ENCODE measurements at places on chromosomes 13 and 19.

- DNase-seq, result no peak
Observed at GRCh38 chr19:41928221-41928683, at the start of gene ERFL. Gene ERFL (minus strand): TSS chr19:41928449. CDS start chr19:41912919, 15,530 bp downstream.

- no peak for DNase-seq
Observed at GRCh38 chr13:105991622-105992277, 543.7 kb downstream of the EFNB2 start.

DNA sequence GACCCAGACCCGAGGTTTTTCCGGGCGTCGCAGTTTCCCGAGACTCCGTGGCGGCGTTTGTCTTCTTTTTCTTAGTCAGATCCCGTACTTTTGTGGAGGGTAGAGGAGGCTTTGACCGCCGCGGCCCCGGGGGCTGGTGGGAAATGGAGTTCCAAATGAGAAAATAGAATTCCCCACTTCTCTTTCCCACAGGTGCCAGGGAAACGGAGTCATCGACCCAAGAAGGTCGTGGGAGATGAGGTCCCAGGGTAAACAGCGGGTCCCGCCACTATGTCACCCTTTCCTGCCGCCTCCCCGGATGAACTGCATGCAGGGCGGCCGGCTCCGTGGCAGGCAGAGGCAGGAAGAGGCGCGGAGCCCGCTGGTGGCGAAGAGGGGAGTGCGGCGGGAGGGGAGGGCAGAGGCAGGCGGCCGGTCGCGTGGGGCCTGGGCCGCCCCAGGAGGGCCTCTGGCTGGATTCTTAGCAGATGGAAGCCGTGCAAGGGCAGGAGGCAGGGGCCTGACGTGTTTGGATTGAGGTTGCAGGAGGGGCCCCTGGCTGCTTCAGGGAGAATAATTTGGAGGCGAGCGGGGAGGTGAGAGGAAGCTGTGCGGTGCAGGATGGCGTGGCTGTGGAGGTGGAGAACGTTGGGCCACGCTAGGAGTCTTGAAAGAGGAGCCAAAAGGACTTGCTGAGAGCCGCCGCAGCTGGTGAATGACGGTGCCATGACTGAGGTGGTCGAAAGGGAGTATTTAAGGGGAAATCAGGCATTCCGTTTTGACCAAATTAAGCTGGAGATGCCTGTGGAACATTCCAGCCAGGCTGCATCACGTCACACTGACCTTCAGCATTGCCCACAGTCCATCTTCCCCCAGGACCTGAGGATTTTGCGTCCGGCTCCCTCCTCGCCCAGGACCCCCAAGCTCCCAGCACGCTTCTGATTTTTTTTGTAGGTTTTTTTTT is 11.7 kb downstream of the CYTH2 start:
- DNase-seq, result peak; percentile 36

- DNase-seq, result no peak
Observed at GRCh38 chr19:28468701-28469459, 744.1 kb downstream of the UQCRFS1 start.

GRCh38 chr13:74866101-74866500 is 615.9 kb downstream of the TBC1D4 start:
- no peak for DNase-seq

- DNase-seq, result no peak
Observed at GRCh38 chr19:17213334-17213733, 1.8 kb upstream of the USE1 start.

GRCh38 chr13:35856084-35856483 is 275.1 kb downstream of the DCLK1 start:
- no peak for DNase-seq

GRCh38 chr19:33956941-33957340 is 160.3 kb downstream of the KCTD15 start:
- DNase-seq, result no peak

DNA sequence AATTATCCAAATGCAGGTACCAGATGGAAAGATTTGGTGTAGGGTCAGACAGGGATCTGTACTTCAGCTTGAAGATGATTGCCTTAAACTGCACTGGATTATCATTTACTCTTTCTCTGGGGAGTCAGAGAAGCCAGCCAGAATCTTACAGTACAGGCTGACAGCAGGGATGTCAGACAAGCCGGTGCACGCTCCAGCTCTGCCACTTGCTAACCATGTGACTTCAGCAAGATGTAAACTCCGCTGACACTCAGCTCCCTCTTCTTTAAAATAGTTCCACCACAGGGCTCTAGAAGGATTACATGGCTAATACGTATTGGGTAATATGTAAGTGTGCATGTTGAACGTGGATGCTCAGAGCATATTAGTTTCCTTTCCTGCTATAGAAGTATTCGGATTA is 251.4 kb upstream of the MAB21L1 start:
- DNase-seq, result no peak

DNA sequence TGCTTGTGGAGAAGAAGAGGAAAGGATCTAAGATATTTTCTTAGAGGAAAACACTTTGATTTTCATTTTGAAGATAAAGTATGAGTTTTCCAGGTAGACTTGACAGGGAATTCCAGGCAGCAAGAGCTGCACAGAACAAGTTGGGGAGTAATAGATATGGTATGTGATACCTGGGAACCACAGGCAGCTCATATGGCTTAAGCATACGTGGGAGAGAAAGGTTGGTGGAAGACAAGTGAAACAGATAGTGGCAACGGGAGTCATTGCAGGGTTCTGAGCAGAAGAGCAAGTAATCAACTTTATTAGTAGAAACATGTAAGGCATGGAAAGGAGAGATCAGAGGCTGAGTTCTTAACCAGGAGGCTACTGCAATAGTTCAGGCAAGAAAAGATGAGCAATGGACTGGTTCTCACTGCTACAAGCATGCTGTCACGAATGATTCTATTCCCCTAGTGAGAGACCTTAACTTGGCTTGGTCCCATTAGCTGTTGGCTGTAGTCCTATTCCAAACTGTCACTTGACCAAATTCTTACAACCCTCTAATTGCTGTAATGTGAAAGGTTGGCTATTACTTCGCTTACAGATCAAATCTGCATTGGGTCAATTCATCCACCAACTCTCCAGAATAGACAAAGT is 217.9 kb downstream of the VWA8 start:
- no peak for DNase-seq

DNA sequence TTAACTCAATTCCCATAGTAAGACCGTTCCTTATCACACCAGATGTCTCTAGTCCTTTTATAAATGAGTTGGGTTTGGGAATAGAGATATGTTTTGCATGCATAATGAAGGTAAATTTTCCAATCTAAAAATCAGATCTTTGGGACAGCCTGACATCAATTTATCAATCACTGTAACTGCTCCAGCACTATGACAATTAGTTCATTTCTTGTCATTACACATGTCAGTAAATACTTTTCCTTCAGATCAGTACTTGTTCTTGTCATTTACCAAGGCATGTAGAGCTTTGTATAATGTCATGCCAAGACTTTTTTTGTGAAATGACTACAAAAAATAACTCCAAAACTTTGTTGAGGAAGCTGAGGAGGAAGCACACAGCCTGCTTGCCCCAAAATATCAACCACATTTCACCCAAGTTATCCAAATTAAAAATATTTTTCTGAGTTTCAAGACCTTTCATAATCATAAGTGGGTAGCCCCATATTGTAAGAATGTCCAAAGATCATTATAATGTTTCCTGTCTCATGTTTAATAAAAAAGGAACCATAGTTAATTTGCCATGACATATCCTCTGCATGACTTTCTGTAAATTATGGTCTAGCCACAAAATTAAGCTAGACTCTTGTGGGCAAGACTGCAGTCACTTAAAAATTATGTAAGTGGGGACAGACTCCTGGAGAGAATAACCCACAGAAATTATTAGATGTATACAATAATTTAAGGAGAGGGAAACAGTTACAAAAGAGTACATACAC is 586.8 kb downstream of the TBC1D4 start:
- no peak for DNase-seq

- no peak for DNase-seq
Observed at GRCh38 chr13:113914333-113915011, 50.6 kb upstream of the GAS6 start.

DNA sequence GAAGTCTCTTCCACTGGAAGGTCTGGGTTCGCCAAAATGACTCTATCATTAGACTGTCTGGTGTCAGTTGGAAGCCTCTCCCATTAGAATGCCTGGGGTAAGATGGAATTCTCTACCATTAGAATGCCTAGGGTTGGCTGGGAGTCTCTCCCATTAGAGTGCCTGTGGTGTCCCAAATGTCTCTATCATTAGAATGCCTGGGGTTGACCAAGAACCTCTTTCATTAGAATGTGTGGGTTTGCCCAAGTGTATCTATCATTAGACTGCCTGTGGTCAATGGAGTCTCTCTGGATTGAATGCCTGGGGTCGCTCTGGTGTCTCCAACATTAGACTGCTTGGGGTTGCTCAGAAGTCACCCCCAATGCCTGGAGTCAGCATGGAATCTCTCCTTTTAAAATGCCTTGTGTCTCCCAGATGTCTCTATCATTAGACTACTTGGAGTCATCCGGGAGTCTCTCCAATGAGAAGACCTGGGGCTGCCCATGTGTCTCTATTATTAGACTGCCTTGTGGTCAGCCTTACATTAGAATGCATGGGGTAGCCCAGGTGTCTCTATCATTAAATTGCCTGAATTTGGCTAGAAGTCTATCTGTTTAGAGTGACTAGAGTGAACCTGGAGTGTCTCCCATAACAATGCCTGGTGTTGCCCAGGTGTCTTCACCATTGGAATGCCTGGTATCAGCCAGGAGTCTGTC is 1518.4 kb downstream of the UQCRFS1 start:
- no peak for DNase-seq

- DNase-seq, result peak; percentile 72
Observed at GRCh38 chr19:15449620-15450527, at the start of gene WIZ. Gene WIZ (minus strand): TSS chr19:15449956. CDS start chr19:15448307, 1,649 bp downstream.

DNA sequence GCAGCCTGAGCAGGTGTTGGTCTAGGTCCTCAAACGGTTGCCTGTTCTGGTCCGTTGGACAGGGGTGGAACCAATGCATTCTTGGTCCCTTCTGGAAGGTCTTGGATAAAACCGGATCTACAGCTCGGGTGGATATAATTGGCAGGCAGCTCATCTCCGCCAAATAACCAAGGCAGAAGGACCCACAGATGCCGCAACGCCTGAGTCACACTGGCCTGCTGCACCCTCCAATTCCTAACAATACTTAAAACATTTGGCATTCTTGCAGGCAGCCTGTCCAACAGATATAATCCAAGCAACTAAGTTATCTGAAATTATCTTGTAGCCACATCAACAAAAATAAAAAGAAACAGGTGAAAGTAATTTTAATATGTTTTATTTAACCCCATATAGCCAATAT is 59.0 kb upstream of the FGF14 start:
- no peak for DNase-seq

- DNase-seq, result no peak
Observed at GRCh38 chr13:43469791-43470190, 317.0 kb downstream of the ENOX1 start.

DNA sequence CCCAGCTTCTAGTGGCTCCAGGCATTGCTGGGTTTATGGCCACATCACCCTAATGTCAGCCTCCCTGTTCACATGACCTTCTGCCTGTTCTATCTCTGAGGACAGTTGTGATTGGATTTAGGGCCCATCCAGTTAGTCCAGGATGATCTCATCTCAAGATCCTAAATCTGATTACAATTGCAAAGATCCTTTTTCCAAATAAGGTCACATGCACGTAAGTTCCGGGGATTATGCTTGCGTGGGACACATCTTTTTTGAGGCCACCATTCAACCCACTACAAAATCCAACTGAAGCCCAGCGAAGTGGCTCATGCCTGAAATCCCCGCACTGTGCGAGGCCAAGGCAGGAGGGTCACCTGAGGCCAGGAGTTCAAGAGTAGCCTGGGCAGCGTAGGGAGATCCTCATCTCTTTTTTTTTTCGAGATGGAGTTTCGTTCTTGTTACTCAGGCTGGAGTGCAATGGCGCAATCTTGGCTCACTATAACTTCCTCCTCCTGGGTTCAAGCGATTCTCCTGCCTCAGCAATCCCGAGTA is 12.3 kb downstream of the PLD3 start:
- DNase-seq, result no peak

DNA sequence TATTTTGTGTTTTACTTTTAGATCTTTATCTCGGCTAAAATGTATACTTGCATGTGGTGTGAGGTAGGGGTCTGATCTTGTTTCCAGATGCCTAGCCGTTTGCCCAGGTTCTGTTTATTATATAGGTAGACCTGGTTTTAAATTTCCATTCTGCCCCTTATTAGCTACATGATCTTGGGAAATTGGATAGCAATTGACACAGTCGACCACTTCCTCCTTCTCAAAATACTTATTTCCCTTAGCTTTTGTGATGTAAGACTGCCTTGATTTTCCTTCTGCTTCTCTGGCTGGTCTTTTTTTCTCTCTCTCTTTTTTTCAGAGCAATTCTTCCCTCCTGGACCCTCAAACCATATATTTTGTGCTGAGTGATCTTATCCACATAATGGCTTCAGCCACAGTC is 3.0 kb upstream of the PGLYRP1 start:
- DNase-seq, result no peak

GRCh38 chr13:50415428-50415827 is 400.2 kb downstream of the KCNRG start:
- no peak for DNase-seq

DNA sequence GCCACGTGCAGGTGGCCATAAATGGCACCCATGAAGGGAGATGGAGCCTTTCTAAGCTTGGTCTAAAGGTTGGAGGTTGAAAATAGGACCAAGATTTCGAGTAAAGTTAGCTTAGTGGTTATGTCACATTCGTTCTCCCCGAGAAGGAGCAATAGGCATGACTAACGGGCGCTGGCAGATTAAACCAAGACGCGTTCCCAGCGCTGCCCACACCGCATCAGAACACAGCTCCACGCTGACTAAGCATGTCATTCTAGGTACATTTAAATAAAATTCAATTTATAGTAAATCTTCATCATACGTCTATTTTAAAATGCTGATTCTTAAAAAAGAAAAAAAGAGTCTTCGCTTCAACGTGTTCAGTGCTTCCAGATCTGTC is 95.0 kb upstream of the IRS2 start:
- no peak for DNase-seq

DNA sequence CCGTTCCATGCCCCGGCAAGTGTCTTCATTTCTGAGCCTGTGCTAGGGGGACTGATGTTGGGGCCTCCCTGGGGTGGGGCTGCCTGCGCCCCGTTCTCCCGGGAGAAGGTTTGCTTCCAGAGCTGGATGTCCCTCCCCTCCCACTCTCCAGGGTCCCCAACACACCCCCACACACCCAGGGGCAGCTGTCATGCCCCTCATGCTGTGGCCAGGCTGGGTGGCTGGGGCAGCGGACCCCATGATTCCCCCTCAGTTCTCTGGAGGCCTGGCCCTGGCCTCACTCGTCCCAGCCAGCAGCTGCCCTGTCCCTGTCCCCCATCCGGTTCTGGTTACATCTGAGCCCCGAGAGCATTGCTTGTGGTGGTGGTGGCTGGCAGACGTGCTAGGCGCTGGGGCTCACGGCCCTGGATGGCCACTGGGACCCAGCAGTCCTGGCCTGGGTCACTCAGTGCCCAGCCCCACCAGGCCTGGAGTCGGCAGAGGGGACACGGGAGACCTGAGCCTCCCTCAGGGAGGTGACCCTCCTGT is 184.8 kb downstream of the KDM4B start:
- DNase-seq, result no peak
